Amniotic stem cell (primary cell): ENCODE measurements at places on chromosomes 12 and 14.
A peak's percentile ranks its signal among the peaks of the same experiment; 100 is the strongest.

GRCh38 chr12:3216726-3217682 is 139.8 kb downstream of the TSPAN9 start:
- peak; percentile 27 for DNase-seq

DNA sequence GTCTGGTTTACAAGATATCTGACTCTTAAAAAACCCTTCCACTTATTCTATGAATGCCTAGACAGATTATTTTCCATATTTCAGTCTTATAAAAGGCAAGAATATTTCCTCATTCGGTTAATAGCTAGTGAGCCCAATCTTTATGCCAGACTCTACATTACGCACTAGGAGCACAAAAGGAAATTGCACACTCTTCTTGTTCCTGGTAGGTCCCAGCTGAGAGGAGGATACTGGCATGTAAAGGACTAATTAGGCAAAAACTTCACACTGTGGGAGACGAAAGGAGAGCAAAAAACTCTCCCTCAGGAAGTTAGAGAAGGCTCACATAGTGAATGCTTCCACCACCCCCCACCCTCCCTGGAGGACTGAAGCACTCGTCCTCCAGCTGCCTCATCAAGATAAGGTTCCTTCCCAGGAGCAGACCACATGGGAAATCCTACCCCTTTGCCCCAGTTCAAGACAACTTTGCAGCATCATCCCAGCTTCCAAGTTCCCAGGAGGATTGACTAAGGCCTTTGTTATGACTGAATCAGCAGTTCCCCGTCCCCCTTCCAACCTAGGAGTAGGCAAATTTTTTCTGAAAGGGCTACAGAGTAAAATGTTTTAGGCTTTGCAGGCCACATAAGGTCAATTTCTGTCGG is 14.5 kb downstream of the CAPZA3 start:
- DNase-seq, result peak; percentile 37

DNA sequence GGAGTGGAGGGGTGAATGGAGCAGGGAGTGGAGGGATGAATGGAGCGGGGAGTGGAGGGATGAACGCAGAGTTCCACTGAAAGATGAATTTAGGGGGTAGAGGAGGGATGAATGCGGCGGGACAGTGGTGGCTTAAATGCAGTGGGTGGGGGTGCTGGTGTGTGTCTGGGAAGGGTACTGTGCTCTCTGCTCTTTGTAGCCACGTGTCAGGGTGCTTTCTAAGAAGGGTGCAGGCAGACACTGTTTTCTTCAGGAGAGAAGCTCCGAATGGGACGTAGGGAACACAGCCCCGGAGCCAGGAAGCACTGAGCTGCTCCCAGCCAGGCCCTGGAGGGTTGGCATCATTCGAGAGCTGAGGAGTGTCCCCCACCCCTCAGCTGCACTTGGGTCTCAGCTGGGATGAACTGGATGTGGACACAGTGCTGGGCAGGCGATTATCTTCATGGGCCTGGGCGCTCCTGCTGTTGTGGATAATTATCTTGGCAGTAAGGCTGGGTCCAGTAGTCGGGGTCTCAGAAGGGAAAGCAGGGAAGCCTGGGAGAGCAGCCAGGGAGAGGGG is 9.5 kb upstream of the CEP170B start:
- DNase-seq, result no peak

GRCh38 chr14:64636208-64636979 is 67.8 kb upstream of the PLEKHG3 start:
- peak; percentile 25 for DNase-seq

DNA sequence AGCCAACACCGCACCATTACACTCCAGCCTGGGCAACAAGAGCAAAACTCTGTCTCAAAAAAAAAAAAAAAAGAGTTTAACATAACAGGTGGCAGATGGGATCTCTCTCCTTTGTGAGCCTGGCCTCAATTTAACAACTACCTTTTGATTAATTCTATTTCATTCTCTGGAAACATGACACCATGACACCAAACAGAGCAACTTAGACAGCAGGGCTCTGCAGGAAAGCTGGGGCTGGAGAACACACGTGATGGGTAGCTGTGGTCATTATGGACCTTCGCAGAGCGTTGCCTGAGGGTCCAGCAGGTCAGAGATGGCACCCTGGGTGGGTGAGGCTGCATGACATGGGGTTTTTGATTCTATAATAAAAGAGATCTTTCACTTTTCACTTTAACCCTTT is 1.7 kb upstream of the DGLUCY start:
- DNase-seq, result no peak

GRCh38 chr14:55438066-55438683 is 2.2 kb downstream of the TBPL2 start:
- DNase-seq, result no peak

GRCh38 chr14:86790408-86791364 is 1202.3 kb downstream of the GALC start:
- no peak for DNase-seq

GRCh38 chr14:21911877-21912276 is 238.3 kb upstream of the OR4E1 start:
- DNase-seq, result no peak
